Epithelial cell of proximal tubule (primary cell): ENCODE measurements at places on chromosomes 4 and X. TPM values are rescaled to one million over a fixed set of nuclear protein-coding genes. Genes with fewer than 3 reads are reported as not detected.

SHROOM2 gene
- total RNA-seq = 4.8 and 8.9 TPM in 2 replicates

SULT1B1 gene
- total RNA-seq = not detected in 2 replicates

HHIP gene
- total RNA-seq = 0.92 and 1.7 TPM in 2 replicates

MAGED4B gene
- total RNA-seq = 7.2 and 29.2 TPM in 2 replicates

MND1 gene
- total RNA-seq = 15.2 and 30.0 TPM in 2 replicates

MCTS1 gene
- 47.6 and 54.2 TPM in 2 replicates for total RNA-seq

SRD5A3 gene
- total RNA-seq = 9.7 and 15.3 TPM in 2 replicates

BEX3 gene
- total RNA-seq = 168 and 261 TPM in 2 replicates

IL2RG gene
- total RNA-seq = not detected in 2 replicates

TMPRSS11F gene
- not detected in 2 replicates for total RNA-seq

BMX gene
- not detected in 2 replicates for total RNA-seq

HNRNPDL gene
- 248 and 283 TPM in 2 replicates for total RNA-seq

DCAF8L2 gene
- not detected in 2 replicates for total RNA-seq

LRCH2 gene
- total RNA-seq = 0.75 and 2.2 TPM in 2 replicates

WWC2 gene
- 46.2 and 47.1 TPM in 2 replicates for total RNA-seq

RAB33A gene
- total RNA-seq = 0.63 TPM in 1 of 2 replicates, not detected in the other

CT47B1 gene
- total RNA-seq = not detected in 2 replicates

LUZP4 gene
- total RNA-seq = not detected in 2 replicates

PDGFC gene
- total RNA-seq = 56.7 and 64.7 TPM in 2 replicates

INPP4B gene
- total RNA-seq = 12.0 and 14.2 TPM in 2 replicates

SEC24D gene
- total RNA-seq = 28.3 and 36.6 TPM in 2 replicates

PPP4R3C gene
- total RNA-seq = not detected in 2 replicates

DOCK11 gene
- total RNA-seq = 4.3 TPM in 2 replicates

NHS gene
- 7.6 and 9.0 TPM in 2 replicates for total RNA-seq

RRH gene
- total RNA-seq = not detected in 2 replicates

H2BW2 gene
- not detected in 2 replicates for total RNA-seq

RASL11B gene
- total RNA-seq = 2.6 and 3.6 TPM in 2 replicates

ZDHHC15 gene
- total RNA-seq = 0.29 and 1.1 TPM in 2 replicates

UGT2A1 gene
- total RNA-seq = not detected in 2 replicates

FAM9B gene
- not detected in 2 replicates for total RNA-seq

GABRG1 gene
- total RNA-seq = not detected in 2 replicates

ELOVL6 gene
- 13.2 and 27.6 TPM in 2 replicates for total RNA-seq

PAGE2B gene
- not detected in 2 replicates for total RNA-seq

CSAG2 gene
- total RNA-seq = not detected in 2 replicates

ARHGAP10 gene
- 10.9 and 12.9 TPM in 2 replicates for total RNA-seq

DDX53 gene
- not detected in 2 replicates for total RNA-seq

AFP gene
- 0.22 and 2.2 TPM in 2 replicates for total RNA-seq

CSAG3 gene
- not detected in 2 replicates for total RNA-seq

RAI2 gene
- total RNA-seq = 0.17 TPM in 1 of 2 replicates, not detected in the other

ERAS gene
- total RNA-seq = not detected in 2 replicates

SMIM31 gene
- not detected in 2 replicates for total RNA-seq
